Fibroblast of pulmonary artery (primary cell): ENCODE measurements at places on chromosomes 11 and 22.

- DNase-seq, result no peak
Measured at GRCh38 chr22:45678961-45679912, 7.6 kb downstream of the ATXN10 start.

GRCh38 chr11:3853899-3854659 lies 1.4 kb upstream of the STIM1 start:
- DNase-seq, result no peak

DNA sequence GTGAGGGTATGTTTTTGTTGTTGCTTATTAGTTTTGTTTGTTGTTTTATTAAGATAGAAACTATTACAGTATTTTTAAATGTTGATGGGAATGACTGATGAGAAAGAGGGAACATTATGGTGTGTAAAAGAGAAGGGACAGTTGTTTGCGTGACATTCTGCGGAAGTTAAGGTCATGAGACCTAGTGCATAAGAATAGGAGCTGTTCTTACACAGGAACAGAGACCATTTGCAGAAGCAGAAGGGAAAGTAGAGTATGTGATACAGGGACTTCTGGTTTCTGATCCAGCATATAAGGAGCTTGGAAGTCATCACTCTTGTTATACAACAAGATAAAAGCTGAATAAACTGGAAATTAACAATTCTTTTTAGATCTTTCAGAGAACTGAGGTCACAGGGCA lies 299.2 kb upstream of the API5 start:
- no peak for DNase-seq

GRCh38 chr22:40128989-40129388 lies 48.7 kb upstream of the TNRC6B start:
- DNase-seq, result no peak

- peak; percentile 35 for DNase-seq
Measured at GRCh38 chr22:43228330-43228729, 41.4 kb upstream of the TTLL12 start.

DNA sequence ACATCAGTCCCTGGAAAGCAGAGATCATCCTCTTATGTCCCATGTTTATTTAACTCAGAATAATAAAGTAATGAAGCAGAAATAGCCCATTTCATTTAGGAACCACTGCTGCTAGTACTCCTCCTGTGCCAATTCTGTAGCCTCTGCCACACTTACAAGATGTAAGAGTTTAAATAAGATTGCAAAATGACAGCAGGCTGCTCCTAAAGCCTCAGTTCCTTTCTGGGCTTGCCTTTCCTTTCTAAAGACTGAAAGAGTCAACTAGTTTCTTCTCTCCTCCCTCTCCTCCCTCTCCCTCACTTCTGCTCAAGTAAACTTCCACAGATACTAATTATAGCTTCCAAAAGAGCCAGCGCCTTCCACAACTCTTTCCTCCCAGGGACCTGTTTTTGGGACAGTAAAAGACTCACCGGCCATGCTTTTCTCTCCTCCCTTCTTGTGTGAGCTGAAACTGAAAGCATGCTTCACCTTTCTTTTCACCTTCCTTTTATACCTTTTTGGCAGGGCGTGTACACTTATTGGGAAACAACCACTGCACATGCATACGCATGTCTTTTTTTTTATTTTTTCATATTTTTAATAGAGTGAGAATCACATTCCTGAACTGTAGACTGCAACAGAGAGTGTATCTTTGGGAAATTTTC lies 26.1 kb upstream of the CARD16 start:
- no peak for DNase-seq
